CD4-positive, alpha-beta T cell treated with Interleukin-6 at 100 ng/mL for 8 hours (primary cell): ENCODE measurements at places on chromosomes 3 and 15.

DNA sequence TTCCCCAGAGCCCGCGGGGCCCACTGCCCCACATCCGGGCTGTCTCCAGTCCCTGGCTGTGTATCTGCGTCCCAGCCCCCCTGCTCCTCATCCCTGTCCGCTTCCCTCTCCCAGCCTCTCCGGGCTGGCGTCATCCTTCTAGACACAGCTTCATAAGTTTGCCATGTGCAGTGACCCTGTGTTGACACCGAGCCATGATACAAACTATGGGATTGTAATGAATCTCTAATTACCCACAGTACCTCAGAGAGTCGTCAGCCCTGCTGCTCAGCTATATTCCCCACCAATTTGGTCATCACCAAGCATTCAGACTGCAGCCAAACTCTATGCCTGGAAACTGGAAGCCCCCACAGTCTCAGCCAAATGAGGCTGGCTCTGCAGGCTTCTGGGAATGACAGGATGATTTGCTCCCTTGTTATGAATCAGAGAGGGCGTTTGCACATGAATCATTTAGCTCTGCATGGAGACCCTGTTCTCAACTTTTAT lies 466.1 kb upstream of the ATP11B start:
- no peak for DNase-seq

DNA sequence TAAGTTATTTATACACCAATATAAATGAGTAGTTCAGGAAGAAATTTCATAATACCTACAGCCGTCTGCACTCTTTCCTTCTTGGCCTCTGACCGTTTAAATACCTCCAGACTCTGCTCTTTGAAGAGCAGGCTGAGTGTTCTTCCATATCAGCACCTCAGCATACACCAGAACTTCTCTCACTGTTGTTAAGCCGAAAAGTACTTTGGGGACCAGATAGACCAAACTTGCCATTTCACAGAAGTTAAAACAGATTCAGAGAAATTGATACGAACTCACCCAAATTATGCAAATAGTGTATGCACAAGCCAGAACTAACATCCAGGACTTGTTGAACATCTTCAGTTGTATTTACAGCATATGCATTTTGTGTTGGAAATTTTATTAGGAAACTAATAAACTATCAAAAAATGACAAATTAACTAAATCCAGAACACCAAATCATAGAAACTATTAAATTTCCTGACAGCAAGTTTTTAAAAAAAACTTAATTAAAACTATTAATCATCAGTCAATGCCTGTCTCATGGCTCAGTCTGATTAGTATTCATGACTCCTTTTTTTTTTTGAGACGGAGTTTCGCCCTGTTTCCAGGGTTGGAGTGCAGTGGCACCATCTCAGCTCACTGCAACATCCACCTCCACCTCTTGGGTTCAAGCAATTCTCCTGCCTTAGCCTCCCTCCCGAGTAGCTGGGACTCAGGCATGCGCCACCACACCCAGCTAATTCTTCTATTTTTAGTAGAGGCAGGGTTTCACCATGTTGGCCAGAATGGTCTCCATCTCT lies 24.1 kb downstream of the CGGBP1 start:
- DNase-seq: no peak

GRCh38 chr3:194623449-194624290 lies 9.5 kb downstream of the TMEM44 start:
- DNase-seq: no peak

DNA sequence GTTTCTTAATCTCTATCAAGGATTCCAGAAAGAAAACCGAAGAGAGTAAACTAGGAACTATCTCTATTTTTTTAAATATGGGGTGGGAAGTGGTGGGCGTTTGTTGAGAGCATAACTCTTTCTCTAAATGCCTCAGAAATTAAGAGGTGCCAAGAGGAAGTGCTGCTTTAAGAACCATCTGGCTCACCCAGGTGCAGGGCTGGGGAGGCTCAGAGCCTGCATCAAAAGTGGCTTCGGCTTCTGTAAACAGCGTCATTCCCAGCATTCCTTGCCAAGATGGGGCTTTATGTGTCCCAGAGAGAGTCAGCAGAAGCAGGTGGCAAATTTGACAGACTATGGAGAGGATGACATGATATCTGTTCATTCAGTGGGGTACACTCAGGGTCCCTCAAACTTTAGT lies 123.3 kb upstream of the BFSP2 start:
- no peak for DNase-seq

GRCh38 chr3:46845860-46846623 lies 17.2 kb downstream of the MYL3 start:
- peak; percentile 76 for DNase-seq

DNA sequence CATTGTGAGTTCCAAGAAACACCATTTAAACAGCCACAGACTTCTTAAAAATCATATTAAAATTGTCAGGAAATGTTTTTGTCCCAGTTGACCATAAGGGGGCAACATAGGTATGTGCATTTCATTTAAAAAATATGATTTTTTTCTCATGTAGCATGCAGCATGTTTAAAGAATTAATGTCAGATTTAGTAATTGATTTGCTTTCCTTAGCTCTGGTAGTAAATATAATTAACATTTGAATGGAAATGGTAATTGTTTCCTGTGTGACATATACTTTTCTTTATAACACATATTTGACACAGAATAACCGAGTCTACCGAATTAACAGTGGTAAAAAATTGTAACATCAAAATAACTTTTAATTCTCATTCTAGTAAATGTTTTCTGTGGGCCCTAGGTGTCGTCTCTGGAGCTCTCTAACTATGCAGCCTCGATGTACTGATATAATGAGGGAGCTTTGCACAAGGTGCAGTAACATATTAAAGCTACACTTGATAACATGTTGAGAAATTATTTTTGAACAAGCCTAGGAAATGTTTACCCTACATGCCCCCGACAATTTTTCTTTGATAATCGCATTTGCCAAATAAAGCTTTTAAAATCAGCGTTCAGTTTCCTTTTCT lies 34.9 kb downstream of the NXPE3 start:
- DNase-seq: peak; percentile 34

- DNase-seq: no peak
Measured at GRCh38 chr3:108221393-108221792, 831 bp downstream of the IFT57 start.

DNA sequence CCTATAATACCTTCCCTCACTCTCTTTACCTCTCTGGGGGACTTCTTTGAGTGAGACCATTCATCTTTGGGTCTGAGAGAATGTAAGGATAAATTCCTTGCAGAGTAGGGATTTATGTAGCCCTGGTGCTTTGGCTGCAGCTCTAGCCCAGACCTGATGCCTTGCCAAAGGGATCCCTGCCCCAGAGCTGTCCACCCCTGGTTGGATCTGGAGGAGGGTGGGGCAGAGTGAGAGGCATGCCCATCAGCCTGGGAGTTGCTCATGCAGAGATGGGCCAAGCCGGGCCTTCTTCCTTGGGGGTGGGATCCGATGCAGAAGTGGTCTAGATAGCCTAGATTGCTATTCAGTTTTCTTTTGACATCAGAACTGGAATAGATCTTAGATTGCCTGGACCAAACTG lies 31.5 kb downstream of the RTP1 start:
- no peak for DNase-seq

DNA sequence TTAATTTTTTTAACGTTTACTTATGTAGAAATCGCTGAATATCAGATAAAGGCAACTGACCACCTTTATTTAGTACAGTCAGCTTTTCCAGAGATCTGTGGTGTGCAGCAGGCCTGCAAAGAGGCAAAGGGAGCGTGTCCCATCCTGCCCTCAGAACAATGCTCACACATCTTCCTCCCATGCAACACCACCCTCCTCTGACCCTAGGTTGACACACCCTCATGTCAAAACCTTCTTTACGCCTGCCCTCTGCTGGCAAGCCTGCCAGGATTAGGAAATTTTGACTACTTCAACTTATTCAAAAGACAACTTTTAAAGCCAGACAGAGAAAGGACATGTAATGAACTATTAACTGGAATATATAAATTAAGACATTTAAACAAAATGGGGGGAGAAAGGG lies 513.7 kb downstream of the FOXP1 start:
- DNase-seq: peak; percentile 72

DNA sequence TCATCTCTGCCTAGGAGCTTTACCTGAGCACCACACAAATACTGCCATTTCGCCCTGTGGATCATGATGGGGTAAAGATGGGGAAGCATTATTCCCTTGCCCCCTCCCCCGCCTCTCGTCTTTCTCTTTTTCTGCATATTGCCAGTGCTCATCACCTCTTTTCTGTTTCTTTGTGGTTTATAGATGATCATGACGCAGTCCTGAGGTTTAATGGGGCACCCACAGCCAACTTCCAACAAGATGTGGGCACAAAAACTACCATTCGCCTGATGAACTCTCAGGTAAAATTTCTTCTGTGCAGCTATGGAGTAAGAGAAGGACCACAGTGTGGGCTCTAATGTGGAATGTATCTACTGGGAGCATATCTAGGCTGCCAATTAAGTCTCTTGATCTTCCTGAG lies 88.2 kb downstream of the RPL39L start:
- no peak for DNase-seq

DNA sequence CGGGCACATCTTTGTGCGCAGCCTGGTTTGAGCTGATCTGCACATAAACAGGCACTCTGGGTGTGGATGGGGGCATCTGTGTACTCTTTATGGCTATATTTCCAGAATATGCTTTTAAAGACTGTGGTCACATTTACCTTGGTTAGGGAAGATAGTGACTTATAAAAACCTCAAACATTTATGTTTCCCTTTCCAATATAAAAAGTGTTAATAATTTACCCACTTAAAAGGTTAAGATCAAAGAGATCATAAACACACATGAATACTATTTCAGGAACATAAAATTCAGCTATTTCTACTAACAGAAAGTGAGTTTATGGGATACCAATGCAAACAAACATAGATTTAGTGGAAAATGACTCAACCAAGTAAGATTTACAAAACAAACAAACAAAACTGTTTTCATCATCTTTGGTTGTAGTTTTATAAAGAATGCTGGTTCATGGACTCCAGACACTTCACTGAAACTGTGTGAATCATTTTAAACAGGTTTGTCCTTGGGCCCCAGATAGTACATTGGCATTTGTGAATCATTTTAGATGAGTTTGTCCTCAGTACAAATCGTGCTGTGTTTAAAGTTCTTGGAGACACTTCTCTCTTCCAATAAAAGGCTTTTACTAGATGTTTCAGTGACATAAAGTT lies 253.5 kb upstream of the CTDSPL start:
- DNase-seq: no peak

- no peak for DNase-seq
Measured at GRCh38 chr3:179421500-179421899, 29.8 kb downstream of the GNB4 start.

DNA sequence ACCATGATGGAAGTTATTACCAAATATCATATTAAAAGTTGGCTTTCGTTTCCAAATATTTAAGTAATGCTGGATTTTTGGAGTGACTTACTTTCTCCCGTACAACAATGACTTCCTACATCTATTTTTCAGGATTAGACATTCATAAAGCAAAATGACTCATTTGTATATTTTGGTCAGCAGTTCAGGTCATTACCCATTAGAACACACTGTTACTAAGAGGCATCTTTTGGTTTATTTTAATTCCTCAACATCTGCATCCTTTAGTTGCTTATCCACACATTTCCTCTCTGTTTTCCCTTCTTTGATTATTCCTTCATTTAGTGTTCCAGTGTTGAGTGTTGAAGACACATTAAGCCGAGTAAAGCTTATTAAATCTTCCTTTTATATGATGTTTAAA lies 348.2 kb downstream of the NAALADL2 start:
- no peak for DNase-seq

DNA sequence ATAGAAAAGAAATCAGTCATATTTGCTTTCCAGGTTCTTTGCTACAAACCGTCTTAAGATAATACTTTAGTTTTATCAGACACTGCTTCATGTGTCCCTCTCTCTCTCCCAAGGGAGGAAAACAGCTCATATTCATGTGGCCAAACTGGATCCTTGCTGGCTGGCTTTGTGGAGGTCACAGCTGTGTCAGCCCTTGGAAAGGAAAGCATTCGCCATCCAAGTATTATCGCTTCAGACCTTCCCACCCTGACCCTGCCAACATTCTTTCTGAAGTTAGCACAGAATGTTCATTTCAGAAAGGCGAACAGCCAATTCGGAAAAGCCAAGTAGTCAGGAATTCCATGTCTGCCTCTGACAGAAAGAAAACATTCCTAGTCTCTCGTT lies 213.6 kb downstream of the FEZF2 start:
- DNase-seq: no peak

DNA sequence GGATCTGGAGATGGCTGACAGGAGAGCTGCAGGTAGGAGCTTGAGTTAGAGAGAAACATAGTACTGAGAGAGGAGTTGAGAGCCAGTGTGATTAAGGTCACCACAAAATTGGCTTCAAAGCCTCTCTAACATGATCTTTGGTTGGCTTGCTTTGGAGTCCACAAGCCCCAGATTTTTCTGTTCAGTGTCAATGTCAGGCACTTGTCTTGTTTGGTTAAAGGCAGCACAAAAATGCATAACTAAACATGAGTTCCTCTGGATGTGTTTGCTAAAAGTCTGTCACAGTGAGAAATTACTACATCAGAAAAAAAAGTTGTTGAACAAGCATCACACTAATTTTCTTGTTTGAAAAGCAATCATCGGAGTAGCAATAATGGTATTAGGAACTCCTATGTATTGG lies 440.5 kb downstream of the NTRK3 start:
- DNase-seq: no peak

- DNase-seq: no peak
Measured at GRCh38 chr3:71076361-71077002, 507.0 kb downstream of the FOXP1 start.

DNA sequence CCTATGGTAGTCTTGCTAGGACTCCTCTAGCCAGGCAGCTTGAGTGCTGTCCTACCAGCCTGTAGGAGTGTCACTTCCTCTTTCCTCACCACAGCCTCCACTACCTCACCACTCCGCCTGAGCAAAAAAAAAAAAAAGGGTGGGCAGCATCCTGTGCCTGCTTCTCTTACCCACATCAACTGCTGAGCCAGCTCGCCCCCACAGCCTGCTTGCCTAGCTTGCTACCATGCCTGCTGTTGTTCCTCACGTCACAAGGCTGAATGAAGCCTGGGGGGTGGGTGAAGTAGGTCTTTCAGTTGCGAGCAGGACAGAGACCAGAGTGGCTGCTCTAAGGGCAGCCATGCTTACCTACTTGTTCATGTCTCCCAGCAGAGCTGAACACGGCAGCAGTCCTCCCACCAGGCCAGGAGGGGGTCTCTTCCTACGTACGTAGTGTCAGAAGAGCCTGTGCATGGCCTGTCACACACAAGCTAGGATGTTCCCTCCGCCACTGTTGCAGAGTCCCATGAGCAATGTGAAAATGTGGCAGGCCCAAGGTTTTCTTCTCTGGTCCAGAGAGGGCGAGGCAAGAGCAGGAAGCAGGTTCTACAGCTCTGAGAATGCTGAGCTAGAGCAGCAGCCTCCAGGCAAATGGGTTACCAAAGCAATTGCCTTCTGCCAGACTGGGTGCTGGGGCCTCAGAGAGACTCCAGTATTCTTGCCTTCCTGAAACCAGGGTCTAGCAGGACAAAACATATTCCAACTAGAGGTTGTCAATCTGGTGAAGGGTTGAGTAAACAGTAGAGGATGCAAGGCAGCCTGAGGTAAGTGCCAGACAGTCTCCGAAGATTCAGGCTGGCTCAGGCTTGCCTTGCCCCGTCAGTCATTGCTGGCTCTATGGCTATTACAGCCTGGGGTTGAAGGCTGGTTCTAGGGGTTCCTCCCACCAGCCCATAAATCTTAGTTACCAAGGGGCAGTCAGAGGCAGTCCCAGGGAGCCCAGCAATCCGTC lies 8.1 kb downstream of the PPM1M start:
- DNase-seq: peak; percentile 91
